ENCODE measurements at places on chromosomes 2 and 18.
A peak's percentile ranks its signal among the peaks of the same experiment; 100 is the strongest.

DNA sequence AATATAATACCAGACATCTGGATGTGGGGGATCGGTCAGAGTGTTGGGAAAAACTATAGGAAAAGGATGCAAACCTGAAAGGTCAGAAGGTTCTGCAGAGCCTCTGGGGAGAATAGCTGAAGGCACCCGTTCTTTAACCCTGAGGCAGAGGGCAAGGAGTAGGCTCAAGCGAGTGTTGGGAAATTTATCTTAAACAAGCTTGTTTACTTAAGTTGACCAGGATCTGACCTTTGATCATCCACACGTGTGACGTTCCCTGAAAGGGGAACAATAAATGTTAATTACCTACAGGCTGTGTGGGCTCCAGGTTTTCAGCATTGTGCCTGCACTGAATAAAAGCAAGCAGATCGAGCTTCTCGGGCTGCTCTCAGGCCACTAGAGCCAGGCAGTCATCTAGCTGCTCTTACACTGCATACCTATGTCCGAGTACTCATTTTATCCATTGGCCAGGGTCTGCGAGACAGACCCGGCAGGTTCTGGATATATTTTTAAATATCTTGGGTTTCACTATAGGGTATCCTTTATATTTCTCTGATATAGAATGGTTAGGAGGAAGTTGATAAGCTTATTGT lies 400.6 kb upstream of the CHST9 start:
- DNase-seq, result no peak

DNA sequence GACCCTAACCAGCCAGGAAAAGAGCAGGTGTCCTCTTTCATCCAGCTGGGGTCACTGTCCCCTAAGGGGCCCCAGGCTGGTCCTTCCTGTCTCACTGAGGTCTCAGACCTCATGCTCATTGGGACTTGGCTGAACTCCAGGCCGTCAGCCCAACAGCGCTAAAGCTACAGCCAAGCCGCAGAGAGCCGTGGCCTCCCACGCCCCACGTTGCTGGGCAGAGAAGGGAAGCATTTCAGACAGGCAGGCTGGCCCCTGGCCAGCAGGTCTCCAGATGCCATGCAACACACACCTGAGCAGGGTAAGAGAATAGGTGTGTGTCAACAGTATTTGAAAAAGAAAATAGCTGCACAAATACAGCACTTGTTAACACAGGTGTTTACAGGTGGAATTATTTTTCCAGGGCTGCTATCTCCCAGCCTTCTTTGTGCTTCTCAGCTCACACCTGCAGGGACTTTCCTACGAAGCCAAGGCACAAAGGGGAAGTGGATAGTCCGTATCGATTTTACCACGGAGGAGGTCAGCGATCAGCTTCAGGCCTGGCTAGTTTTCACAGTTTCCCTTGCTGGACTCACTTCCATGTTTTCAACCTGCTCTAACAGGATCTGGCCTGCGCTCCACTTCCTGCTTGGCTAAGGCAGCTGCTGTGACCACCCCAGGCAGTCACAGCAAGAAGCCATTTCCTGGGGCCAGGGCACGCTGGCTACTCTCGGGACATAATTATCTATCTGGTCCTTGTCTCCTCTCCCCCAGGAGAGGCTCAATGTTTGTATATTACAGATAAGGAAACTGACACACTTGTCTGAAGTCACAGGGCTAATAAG lies 156.1 kb upstream of the ID2 start:
- DNase-seq, result no peak

- no peak for DNase-seq
Measured at GRCh38 chr18:72174972-72175649, 369.0 kb downstream of the CBLN2 start.

DNA sequence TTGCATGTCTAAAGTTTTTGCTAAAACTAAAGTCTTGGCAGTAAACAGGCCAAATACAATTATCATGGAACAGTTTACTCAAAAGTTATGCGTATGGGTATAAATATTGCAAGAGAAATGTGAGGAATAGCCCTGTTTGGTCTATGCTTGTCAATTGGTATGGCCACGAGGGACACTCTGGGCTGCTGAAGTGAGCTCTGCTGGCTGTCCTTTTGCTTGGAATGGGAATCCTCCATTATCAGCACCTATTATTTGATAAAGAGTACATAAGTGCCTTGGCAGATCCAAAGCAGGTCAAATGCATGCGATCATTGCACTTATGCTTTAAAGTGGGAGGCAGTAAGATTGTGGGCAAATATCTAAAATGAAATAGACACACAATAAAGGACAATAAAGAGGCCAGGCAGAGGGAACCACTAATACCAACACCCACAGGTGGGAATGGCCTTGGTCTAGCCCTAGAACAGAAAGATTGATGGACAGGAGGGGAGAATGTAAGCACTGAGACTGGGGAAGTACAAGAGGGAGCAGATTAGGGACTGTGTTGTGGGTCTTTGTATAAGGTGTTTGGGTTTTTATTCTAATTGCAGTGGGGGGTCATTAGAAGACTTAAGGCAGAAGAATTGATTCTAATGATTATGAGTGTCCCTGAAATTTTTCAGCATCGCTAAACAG lies 60.0 kb upstream of the NOSTRIN start:
- DNase-seq, result no peak

DNA sequence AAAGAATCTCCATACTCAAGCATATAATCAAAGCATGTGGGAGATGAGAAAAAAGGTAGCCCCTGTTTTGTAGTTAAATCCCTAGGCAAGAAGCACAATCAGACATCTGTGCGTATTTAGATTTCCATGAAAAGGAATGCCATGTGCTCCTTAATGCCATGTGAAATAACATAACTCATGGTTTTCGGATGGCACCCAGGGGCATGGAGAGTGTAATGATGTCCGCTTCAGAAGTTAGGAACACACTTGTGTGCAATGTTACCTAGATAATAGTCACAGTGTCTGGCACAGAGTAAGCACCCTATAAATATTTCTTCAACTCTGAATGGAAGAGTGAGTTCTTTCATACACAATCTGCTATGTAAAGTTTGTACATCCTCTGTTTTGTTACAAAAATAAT lies 197.0 kb downstream of the NCKAP5 start:
- no peak for DNase-seq

- no peak for DNase-seq
Measured at GRCh38 chr2:118710481-118710880, 137.0 kb downstream of the EN1 start.

DNA sequence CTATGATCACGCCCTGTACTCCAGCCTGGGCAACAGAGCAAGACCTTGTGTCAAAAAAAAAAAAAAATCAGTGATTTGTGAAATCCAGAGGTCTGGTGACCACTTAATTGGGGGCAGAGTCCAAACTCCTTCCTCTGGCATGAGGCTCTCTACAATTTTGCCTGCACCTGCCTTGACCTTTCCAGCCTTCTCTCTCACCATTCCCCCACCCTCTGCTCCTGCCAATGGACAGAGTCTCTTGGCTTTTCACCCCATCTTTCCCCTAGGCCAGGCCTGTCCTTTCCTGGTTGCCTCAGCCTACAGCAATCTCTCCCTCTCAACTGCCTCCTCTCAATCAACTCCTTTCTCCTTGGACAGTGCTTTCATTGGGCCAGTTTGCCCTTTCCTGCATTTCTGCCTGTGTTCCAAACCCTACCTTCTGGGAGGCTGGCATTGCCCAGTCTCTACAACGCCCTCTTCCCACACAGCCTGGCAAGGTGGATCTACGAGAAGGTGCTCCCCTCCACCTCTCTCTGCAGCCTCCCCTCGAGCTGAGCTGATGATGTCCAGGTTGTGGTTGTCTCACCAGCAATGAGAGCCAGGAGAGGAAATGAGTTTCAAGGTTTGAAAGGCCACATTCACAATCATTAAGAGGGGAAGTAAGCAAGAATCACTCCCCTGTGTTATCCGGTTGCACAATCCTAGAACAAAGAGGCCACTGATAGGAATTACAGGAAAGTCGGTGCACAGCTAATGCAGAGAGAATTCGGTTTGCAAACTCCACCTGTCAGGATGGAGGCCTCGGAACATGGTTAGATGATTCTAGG lies 39.5 kb upstream of the NPAS2 start:
- DNase-seq, result peak; percentile 86

DNA sequence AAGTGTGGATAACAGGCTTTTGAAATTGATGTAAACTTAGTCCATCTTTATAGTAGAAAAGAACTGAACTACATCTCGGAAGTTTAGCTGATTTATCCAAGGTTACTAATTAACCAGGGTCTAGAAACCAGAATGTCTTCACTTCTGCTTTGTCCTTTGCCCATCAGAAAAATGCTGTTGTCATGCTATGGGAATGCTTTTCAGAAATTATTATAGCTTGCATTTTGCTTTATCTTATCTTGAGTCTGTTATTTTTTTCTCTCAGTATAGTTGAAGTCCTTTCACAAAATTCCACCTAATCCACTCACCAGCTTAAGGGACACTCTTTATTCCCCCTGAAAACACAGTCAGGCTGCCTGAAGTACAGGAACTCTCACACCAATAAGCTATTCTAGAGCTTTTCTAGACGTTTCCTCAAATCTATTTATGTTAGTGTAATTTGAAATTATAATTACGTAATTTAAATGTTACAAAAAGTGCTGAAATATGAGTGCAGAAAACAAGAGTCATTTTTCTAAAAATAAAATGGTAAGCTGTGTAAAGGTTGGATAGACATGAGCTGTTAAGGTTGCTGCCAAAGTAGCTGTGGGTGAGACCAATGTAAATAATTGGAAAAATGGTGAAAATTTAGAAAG lies 456.3 kb downstream of the TGIF1 start:
- DNase-seq, result no peak

GRCh38 chr18:51527826-51528225 lies 330.3 kb upstream of the MEX3C start:
- DNase-seq, result no peak
